NCI-H774 (cell line): ENCODE measurements at places on chromosomes 7 and 10.

DNA sequence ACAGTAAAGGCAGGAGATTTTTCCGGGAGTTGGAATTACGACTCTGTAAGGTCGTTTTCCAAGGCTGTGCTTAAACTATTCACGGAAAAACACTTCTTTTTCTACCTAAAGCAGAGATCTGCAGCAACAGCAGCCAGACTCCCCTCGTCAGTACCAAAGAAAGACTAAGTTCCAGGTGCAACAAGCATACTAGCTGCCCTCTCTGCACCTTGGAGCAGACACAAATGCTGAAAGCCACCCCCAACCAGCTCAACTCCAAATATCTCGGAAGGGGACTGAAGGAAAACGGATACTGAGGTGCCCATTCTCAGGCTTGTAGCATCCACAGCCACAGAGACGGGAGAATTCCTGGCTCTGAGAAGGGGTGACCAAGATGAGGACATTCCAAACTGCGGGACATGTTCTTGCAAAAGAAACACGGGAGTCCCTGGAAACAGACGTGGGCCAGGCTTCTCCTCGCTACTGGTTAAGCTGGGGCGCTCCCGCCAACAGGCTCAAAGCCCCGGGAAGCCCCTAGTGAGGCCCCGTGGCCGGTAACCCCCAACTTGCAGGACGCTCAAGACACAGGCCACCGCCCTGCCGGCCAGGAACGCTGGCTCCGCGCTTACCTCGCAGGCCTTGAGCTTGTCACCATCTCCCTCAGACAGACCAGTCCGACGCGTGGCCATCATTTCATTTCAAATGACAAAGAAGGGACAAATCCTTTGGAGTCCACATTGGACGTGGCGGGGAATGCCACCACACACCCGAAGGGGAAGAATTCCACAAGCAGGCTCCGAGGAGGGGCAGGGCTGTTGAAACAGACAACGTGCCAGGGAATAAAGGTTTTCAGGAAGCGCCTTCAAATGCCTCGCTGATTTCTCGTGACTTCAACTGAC lies 2.2 kb downstream of the ARHGAP21 start:
- no peak for DNase-seq

- DNase-seq, result no peak
Measured at GRCh38 chr10:46264336-46264735, 22.5 kb upstream of the ANTXRL start.

- no peak for DNase-seq
Measured at GRCh38 chr7:54955296-54955695, 63.5 kb upstream of the EGFR start.

- DNase-seq, result no peak
Measured at GRCh38 chr7:133820584-133820983, 306.6 kb upstream of the LRGUK start.

DNA sequence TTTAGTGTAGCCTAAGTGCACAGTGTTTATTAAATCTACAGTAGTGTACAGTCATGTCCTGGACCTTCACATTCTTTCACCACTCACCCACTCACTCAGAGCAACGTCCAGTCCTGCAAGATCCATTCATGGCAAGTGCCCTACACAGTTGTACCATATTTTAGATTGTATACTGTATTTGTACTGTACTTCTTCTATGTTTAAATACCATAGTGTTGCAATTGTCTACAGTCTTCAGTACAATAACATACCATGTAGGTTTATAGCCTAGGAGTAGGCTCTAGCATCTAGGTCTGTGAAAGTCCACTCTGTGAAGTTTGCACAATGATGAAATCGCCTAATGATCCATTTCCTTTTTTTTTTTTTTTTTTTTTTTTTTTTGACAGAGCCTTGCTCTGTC lies 12.0 kb downstream of the EEPD1 start:
- no peak for DNase-seq

GRCh38 chr10:70902661-70903261 lies 14.4 kb upstream of the PCBD1 start:
- no peak for DNase-seq

- no peak for DNase-seq
Measured at GRCh38 chr7:116786791-116787443, 75.5 kb upstream of the CAPZA2 start.

DNA sequence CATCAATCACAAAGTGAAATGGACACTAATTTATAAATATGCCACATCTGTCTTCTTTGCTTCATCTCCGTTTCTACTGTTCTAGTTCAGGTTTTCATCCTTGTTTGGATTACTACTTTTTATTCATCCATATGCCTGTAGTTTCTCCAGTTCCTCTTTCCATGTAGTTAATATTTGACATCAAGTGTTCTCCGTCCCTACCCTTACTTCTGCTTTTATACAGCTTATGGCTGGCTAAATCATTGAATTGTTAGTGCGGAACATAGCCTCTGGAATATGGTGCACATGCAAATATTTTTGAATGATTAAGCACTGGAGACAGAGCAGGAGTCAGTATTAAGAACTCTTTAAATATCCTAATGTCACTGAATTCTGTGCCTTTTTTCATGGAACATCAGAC lies 230.0 kb upstream of the PPP1R3A start:
- no peak for DNase-seq

- no peak for DNase-seq
Measured at GRCh38 chr7:46902463-46902862, 679.4 kb downstream of the TNS3 start.

- no peak for DNase-seq
Measured at GRCh38 chr7:146948703-146949102, 832.1 kb downstream of the CNTNAP2 start.

- no peak for DNase-seq
Measured at GRCh38 chr10:8298896-8299570, 244.5 kb downstream of the GATA3 start.

- no peak for DNase-seq
Measured at GRCh38 chr7:68807666-68808065, 790.6 kb upstream of the AUTS2 start.

- no peak for DNase-seq
Measured at GRCh38 chr7:151374139-151374538, 32.5 kb downstream of the NUB1 start.
